ENCODE measurements at places on chromosomes 7 and 10. TPM values are rescaled to one million over a fixed set of nuclear protein-coding genes. Genes with fewer than 3 reads are reported as not detected.

ERVW-1 gene
- not detected for polyA plus RNA-seq

CYTH3 gene
- 41.9 TPM for polyA plus RNA-seq

PILRA gene
- 23.7 TPM for polyA plus RNA-seq

MAT1A gene
- not detected for polyA plus RNA-seq

RRP12 gene
- 9.7 TPM for polyA plus RNA-seq

SLC26A5 gene
- not detected for polyA plus RNA-seq

INHBA gene
- 0.30 TPM for polyA plus RNA-seq

UTF1 gene
- polyA plus RNA-seq: not detected

CFAP70 gene
- polyA plus RNA-seq: 5.8 TPM

TCERG1L gene
- not detected for polyA plus RNA-seq

UNC5B gene
- 2.0 TPM for polyA plus RNA-seq

CCDC3 gene
- polyA plus RNA-seq: 3.8 TPM

RNF32 gene
- 2.6 TPM for polyA plus RNA-seq

KIF20B gene
- polyA plus RNA-seq: 3.9 TPM

TMEM176A gene
- polyA plus RNA-seq: not detected

RELN gene
- 169 TPM for polyA plus RNA-seq

MMP21 gene
- not detected for polyA plus RNA-seq

All from neural cell (in vitro differentiated cells).